ENCODE measurements at places on chromosomes 11 and 22. TPM values are rescaled to one million over a fixed set of nuclear protein-coding genes. Genes with fewer than 3 reads are reported as not detected.

The MUC2 gene
- total RNA-seq = not detected

The MMP1 gene
- total RNA-seq = 326 TPM

The RASD2 gene
- not detected for total RNA-seq

The LINC01488 gene
- total RNA-seq = under 0.01 TPM

The MMP12 gene
- not detected for total RNA-seq

The TUB gene
- total RNA-seq = 0.65 TPM

The CYP2D6 gene
- under 0.01 TPM for total RNA-seq

All from lung microvascular endothelial cell (primary cell).